Inflammatory macrophage (primary cell): ENCODE measurements at places on chromosomes 3 and 15.

DNA sequence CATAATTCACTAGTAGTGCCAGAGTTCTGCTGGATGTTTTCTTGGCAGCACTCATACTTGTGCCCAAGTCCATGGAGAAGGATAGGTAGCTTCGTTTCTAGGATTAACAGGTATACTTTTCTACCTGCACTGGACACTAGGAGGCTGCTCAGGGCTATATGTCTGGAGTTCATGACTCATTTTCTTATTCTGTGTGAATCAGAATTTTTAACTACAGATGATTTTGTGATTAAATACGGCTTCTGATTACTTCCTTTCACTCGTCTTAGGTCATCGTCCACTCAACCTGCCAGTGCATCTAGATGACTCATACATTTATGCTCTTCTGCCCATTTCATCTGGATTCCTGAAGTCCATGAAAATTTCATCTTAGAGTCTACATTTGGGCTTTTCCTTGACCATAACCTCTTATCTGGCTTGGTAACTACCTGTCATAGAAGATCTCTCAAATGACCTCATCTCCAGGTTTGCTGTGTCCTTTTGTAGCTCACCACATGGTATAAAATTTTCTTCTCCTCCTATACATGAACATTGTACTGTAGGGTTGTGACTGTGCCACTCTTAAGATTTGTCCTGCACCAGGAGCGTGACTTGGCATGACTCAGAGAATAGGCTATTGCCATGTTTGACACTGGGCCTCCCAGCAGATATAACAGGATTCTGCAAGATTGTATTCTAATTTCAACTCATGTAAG lies 66.7 kb upstream of the GCSAM start:
- DNase-seq, result no peak

DNA sequence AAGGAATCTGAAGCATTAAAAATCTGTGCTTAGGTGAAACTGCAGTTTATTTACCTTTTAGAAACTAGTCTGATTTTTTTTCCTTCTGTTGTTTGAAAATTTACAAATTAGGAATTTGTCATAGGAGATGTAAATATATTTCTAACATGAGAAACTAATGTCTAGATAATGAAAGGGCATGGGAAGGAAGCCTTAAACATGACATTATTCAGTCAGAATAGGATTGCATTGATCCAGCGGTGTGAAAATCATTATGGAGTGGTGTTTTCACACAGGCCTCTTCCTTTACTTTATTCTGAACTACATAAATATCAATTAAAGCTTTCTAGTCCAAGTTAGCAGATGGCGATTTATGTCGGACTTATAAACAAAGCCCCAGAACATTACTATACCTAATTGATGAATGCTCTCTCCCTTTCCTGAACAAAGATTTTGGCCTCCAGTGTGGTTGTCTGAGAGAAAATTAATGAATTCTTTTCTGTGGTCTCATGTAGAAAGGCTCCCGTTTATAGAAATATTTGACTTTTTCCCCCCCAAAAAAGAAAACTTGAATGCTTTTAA lies 37.9 kb downstream of the FNDC3B start:
- DNase-seq, result no peak

DNA sequence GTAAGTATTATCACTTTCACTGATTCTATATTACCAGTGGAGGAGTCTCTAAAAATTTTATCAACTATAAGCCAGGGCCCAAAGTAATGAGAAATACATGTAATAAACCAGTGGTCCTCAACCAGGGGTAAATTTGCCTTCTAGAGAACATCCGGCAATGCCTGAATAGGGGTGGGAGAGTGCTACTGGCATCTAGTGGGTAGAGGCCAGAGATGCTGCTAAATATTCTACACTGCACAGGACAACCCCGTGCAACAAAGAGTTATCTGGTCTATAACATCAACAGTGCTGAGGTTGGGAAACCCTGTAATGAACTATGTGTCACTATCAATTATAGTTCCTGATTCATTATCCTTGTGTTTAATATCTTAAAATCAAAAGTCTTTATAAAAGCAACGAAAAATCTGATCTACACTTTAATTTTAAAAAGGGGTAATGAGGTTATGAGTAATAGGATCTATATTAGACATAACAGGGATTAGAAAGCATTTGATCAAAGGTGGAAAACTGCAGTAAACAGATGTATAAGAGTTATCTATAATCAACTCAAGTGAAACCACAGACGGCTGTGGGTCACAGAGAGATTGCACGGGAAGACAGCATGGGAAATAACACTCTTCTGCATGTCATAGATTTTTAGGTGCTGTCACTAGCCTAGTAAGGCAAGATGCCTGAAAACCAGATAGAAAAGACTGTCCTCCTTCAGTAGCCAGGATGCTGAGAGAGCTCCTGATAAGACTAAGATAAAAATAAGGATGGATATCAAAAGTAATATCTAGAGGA lies 2.0 kb downstream of the LYSMD2 start:
- DNase-seq, result no peak

- DNase-seq, result no peak
Observed at GRCh38 chr3:78022232-78022631, 982.3 kb downstream of the ROBO2 start.

DNA sequence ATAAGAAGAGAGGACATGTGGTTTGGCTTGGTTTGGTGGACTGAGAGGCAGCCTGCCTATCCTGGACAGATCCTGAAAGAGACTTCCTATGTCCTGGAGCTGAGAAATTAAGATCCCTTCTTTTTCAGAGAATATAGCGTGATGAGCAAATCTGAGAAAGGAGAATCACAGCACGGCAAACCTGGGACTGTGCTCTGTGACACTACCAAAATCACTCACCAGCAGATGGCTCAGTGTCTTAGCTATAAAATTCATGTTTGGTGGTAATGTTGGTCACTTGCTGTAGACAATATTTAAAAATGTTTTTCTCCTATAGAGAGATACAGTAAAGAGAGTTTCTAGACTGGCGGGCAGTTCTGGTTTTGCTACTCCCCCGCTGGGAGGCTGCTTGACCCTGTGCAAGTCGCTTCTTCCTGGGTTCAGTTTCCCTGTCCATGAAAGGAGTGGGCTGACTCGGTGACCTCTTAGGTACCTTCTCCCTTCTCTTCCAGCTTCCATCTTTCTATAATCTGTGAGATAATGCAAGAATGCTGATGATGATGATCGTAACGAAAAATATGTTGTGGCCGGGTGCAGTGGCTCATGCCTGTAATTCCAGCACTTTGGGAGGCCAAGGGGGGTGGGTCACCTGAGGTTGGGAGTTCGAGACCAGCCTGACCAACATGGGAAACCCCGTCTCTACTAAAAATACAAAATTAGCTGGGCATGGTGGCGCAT lies 7.6 kb upstream of the HES1 start:
- DNase-seq, result no peak

DNA sequence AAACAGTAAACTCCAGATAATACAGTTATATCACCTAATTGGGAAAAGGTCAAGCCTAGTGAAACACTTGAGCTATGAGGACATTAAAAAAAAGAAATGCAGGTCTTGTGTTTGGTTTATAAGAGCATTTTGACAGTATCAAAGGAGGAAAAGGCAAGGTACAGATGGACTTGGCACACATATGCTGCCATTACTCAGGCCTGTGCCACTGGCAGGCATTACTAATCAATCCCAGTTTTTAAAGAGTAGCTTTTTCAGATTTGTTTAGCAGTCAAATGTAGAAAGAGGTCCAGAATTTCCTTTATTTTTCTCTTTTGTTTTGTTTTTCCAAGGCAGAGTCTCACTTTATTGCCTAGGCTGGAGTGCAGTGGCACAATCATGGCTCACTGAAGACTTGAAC lies 38.9 kb downstream of the MDFIC2 start:
- no peak for DNase-seq

- DNase-seq, result no peak
Observed at GRCh38 chr15:100019601-100020000, 286.4 kb upstream of the LYSMD4 start.

DNA sequence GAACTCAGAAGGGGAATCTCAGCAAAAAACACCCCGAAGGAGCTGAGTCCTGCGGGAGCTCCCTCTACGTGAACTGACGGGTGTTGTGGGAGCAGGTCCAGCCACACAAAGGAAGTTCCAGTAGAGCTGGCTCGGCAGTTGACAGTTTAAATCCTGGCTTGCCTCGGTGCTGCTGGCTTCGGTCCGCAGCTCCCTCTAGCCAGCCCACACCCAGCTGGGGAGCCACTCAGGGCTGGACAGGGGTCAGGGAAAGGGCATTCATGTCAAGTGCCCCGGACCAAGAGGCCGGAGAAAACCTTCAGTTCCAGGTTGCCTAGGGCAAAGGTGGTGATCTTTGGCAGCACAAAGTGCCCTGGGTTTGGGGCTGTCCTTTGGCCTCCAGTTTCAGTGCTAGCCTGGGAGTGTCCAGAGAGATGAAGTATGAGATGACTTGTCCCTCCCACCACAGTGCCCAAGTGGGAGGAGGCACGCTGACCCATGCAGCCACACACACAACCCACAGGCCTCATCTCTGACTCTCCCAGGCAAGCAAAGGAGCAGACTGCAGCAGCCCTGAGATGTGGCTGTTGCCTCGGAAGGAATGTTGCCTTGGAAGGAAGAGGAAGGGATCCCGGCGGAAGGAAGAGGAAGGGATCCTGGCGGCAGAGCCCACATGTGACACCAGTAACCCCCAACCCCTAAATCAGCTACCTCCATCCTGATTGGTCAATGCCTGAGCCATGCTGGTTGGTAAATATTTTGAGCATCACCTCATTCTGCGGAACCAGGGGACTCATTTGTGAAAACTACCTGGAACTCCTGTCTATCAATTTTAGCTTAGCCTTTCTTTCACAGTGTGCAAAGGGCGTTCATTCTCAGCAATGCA lies 13.9 kb upstream of the ANPEP start:
- peak; percentile 75 for DNase-seq

DNA sequence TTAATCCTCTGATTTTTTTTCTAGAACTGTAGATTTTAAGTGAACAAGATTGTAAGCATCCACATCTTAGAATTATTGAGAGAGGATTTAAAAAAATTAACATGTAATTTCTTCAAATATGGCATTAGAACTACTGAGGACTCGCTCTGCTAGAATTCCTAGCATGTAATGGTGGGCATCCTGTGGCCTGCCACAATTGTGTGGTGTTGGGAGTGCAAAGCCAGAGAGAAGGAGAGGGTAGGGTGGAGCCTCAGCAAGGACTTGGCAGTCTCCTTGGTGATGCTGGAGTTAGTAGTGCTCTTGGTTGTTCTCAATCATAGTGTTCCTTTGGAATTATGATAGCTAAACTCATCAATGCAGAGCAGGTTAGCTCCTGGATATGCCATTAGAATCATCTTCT lies 443.9 kb upstream of the TBL1XR1 start:
- DNase-seq, result no peak

DNA sequence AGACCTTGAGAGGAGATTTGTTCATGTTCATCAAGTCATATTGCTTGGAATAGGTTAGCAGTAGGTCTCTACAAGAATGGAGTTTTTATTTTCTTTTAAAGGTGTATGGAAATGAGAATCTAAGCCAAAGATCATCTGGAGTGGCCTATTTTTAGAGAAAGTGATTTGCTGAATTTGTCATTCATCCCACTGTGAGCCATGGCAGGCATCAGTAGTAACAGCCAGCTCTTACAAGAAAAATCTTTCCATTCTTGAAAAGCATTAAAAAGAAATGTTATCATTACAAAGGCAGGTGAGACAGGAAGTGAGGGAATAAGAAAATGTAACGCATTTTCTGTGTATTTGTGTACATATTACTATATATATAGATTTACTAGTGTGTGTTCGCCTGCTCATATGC lies 29.6 kb downstream of the STAC start:
- no peak for DNase-seq

- DNase-seq, result no peak
Observed at GRCh38 chr3:152738656-152739055, 96.3 kb upstream of the P2RY1 start.

GRCh38 chr3:126865736-126866135 lies 117.2 kb upstream of the PLXNA1 start:
- no peak for DNase-seq

GRCh38 chr3:185175370-185175987 lies 22.6 kb upstream of the C3orf70 start:
- peak; percentile 77 for DNase-seq

DNA sequence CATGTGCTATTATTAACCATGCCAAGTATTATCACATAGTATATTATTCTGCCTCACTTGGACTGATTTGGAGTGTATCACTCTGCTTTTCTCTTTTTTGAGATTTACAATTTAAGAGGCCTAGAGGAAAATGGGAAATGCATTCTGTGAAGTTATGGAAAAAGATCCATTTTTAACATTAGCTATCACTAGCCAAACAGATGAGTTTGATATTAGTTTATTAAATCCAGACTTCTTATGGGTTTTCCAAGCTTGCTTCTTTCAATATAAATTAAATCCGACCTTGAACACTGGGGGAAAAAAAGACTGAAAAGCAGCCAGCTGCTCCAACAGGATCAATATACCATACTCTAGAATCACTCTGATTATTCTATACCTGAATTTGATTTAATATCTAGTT lies 30.1 kb upstream of the PLOD2 start:
- no peak for DNase-seq

DNA sequence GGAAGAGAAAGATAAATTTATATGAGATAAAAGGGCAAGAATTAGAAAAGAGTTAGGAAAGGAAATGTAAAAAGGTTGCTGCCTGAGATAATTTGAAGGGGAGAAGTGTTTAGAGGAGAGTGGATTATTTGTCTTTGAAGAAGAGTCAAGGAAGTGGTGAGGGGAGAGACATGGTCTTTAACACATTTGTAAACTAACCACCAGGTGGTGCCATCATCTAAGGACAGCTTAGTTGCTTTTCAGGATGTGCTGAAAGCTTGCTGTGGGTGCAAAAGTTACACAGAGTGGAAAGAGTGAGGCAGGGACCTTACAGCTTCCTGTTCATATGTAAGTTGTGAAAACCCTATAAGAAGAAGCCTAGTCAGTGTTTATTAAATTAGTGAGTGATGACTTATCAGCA lies 114.1 kb upstream of the DNAJC19 start:
- no peak for DNase-seq

GRCh38 chr3:141499284-141499683 lies 12.5 kb downstream of the RASA2 start:
- peak; percentile 36 for DNase-seq

GRCh38 chr15:52699457-52699856 lies 20.3 kb upstream of the ATOSA start:
- no peak for DNase-seq

DNA sequence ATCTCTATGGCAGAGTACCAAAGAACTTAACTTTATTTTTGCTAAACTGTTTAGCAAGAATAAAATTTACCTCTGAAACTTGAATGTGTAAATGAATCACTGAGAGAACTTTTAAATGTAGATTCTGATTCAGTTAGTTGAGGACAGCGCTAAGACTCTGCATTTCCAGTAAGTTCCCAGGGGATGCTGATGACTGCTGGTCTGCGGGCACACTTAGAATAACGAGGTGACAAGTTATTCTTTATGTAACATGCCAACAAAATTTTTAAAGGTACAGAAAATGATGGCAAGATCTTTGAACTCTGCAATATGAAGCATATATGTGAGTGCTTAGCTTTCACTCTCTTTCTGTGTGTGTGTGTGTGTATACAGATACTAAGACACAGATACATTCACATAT lies 56.4 kb downstream of the TGFBR2 start:
- DNase-seq, result no peak

GRCh38 chr3:160162440-160162839 lies 62.8 kb upstream of the C3orf80 start:
- DNase-seq, result no peak
